ENCODE measurements at places on chromosomes 11 and 22.
A peak's percentile ranks its signal among the peaks of the same experiment; 100 is the strongest.

DNA sequence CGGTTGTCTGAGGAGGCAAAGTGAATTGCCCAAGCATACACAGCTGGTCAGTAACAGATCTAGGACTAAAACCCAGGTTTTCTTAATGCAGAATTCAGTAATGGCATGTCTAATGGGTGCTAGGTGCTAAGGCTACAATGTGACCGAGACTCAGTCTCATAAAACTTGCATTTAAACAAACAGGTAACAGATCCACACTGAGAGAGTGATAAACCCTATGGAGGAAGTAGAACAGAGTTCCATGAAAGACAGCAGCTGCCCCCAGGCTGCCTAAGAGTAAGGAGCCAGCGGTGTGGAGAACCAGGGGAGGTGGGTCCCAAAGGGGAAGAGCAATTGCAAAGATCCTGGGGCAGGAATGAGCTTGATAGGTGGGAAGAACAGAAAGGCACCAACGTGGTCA lies 27.3 kb downstream of the MMP13 start:
- no peak for DNase-seq

- DNase-seq, result no peak
Observed at GRCh38 chr22:19514831-19515565, 9.2 kb downstream of the CLDN5 start.

- DNase-seq, result no peak
Observed at GRCh38 chr11:27458182-27458581, 14.4 kb downstream of the LGR4 start.

DNA sequence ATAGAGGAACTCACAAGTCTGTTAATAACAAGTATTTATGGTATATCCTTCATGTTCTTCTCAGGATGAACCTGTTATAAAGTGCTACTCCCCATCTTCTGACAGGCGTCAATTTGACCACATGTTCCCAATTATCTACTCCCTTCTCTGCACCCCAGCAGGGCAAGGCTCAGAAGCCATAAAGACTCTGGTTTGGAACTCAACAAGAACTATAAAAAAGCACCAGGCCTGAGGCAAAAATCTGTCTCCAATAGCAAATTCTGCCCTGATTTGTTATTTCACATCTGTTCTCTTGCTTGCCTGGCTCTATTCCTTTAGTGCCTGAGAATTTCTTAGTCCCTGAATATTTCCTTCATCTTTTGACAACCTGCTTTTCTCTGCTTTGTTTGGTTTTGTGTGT lies 618.2 kb upstream of the KIRREL3 start:
- no peak for DNase-seq

GRCh38 chr11:16403448-16403803 lies 47.1 kb upstream of the SOX6 start:
- DNase-seq, result no peak

DNA sequence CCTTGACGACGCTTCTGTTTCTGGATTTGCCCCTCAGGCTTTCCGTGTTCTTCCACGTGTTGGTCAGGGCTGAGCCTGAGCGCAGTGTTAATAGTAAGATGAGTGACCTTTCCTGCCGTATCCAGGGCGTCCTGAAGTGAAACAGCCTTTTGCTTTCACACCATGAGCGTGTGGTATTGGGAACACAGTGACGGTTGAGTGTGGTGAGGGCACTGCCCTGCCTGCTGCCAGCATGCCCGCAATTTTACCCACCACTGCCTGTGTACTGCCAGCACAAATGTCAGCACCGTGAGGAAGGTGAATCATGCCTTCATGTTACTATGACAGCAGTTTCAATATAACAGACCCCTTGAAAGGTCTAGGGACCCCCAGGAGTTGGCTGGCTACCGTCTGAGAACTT lies 217.1 kb downstream of the TBC1D22A start:
- DNase-seq, result no peak

GRCh38 chr11:44189986-44190882 lies 94.8 kb downstream of the EXT2 start:
- no peak for DNase-seq

DNA sequence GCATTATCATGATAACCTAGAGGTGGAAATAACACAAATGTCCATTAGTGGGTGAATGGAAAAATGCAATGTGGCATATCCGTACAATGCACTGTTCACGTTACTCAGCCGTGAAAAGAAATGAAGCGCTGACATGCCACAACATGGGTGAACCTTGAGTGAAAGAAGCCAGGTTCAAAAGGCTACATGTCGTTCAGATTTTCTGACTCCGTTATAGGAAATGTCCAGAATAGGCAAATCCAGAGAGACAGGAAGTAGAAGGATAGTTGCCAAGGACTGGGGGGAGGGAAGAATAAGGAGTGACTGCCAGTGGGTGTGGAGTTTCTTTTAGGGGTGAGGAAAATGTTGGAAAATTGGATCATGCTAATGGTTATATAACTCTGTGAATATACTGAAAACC lies 133.8 kb downstream of the ATXN10 start:
- no peak for DNase-seq

- no peak for DNase-seq
Observed at GRCh38 chr11:112455791-112456190, 195.1 kb upstream of the PLET1 start.

GRCh38 chr11:35016916-35017315 lies 100.5 kb downstream of the PDHX start:
- DNase-seq, result no peak

GRCh38 chr11:121520243-121521144 lies 67.7 kb upstream of the SORL1-AS1 start:
- DNase-seq, result no peak

GRCh38 chr11:129012880-129013279 lies 70.2 kb upstream of the TP53AIP1 start:
- no peak for DNase-seq

GRCh38 chr11:120819003-120819402 lies 204.9 kb upstream of the TBCEL start:
- DNase-seq, result no peak

- no peak for DNase-seq
Observed at GRCh38 chr11:66251809-66252208, 16.6 kb upstream of the RAB1B start.

DNA sequence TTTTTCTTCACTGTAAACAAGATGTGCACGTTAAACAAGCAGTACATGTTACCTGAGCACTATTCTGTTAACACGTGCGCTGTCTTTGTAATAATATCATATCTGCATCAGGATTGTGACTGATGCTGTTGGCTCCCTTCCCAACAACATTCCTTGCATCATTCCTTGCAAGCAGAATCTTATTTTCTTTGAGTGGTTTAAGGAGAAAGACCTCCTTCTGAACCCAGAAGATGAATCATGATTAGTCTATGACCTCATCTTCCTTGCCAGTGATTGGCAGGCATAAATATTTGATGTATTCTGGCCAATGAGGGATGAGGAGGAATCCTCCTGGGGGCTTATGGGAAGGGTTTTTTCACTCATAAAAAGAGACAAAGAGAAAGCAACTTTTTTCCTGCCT lies 46.2 kb downstream of the C11orf71 start:
- no peak for DNase-seq

GRCh38 chr11:4211991-4212390 lies 117.4 kb downstream of the RRM1 start:
- peak; percentile 45 for DNase-seq

- DNase-seq, result no peak
Observed at GRCh38 chr22:49869086-49869830, 15.6 kb downstream of the ZBED4 start.

GRCh38 chr11:90661233-90661632 lies 438.4 kb upstream of the CHORDC1 start:
- DNase-seq, result no peak

DNA sequence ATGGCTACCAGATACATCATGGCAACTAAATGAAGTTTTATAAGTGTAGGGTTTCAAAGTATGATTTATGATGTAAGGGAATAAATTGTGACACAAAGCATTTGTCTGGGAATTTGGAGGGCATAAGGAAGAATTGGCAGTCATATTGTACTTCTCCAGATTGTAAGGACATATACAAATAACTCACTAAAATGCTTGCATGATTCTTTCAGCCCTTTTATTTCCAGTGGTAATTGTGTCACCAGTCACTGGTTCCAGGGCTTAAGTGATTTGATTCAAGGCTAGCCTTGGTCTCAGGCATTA lies 299.4 kb upstream of the ANO5 start:
- DNase-seq, result no peak

GRCh38 chr22:50498322-50498890 lies 9.1 kb downstream of the LMF2 start:
- DNase-seq, result peak; percentile 85

GRCh38 chr11:18563090-18563730 lies 25.3 kb downstream of the UEVLD start:
- no peak for DNase-seq

DNA sequence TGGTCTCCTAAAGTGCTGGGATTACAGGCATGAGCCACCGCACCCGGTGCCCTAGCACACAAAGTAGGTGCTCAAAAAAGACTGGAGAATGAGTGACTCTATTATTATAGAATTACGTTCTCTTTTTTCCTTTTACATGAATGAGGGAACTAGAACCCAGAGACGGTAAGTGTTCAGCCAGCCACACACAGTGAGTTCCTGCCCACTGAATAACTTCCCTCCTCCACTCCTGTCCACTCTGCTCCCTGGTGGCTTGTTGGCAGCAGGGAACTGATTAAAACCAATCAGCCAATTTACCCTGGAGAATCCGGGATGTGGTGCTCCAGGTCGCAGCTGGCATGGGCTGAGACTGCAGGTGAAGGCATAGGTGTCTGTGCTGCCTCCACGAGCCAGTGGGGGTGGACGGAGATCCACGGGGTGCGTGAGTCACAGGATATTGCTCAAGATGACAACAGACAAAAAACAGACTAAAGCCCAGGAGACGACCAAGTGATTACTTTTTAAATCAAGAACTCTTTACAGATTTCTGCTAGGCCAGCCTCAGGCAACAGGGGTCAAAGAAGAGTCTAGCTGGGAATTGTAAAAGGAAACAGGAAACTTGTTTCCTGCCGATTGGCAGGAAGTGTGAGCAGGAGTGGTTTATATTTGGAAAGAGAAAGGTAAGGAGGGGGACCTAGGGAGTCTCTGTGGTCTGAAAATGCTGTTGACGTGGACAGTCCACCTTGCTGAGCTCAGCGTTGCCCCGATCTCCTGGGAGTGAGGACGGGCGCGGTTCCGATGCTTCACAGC lies 95.2 kb upstream of the TP53I11 start:
- DNase-seq, result no peak

DNA sequence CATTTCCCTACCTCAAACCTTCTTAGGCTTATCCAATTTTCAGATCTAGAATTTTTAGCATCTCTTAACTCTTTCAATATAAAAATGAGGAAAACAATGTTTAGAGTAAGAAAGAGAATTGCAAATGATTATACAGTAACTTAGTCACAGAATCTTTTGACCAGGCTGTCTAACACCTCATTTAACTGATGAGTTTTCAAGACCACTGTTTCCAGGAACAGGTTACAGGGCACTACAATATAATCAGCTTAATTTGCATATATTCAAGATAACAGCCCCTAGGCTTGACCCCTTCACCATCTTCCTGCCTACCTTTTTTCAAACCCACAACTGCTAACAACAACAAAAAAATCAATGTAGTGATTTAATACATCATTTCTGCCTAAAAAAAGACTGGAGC lies 12.7 kb downstream of the NUMA1 start:
- DNase-seq, result no peak

DNA sequence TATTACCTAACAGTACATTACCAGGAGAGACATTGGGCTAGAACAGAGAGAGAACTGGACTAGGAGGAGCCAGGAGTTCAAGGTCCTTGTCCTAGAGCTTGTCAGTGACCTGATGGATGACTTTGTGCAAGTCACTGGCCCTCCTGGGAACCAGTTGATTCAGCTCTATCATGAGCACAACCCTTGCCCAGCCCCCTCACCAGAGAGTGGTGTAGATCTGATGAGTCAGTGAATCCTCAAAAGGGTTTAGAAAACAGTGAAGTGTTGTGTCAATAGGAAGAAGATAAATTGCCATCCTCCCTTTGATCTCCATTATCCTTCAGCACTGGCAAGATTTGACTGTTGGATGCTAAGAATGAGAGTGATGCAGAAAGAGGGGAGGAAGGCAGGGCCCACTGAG lies 24.3 kb downstream of the NEU3 start:
- no peak for DNase-seq

- DNase-seq, result no peak
Observed at GRCh38 chr11:128416976-128417375, 170.4 kb downstream of the ETS1 start.

- DNase-seq, result no peak
Observed at GRCh38 chr11:12076840-12077534, 33.4 kb upstream of the MICAL2 start.

GRCh38 chr11:57438345-57439285 lies 11.7 kb upstream of the SLC43A3 start:
- no peak for DNase-seq

- no peak for DNase-seq
Observed at GRCh38 chr22:46454504-46455269, 82.7 kb downstream of the CELSR1 start.

- DNase-seq, result no peak
Observed at GRCh38 chr11:134669796-134670195, 257.8 kb upstream of the B3GAT1 start.

GRCh38 chr11:87861030-87861429 lies 314.2 kb downstream of the RAB38 start:
- no peak for DNase-seq

DNA sequence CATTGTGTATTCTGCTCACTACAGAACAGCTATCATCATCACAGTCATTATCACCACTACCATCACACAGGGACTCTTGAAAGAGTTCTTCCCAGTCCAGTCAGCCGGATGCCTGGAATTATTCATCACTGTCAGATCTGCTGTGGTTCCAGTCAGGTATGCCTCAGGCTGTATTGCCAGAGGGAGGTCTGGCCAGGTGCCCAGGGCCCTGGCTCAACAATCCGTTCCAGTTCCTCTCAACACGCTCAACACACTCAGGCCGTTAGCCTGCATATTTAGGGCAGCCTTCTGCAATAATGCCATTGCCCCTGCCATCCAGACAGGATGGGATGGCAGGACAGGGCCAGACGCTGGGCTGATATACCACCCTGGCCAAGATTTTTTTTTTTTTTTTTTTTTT lies 28.6 kb upstream of the RASL10A start:
- no peak for DNase-seq

DNA sequence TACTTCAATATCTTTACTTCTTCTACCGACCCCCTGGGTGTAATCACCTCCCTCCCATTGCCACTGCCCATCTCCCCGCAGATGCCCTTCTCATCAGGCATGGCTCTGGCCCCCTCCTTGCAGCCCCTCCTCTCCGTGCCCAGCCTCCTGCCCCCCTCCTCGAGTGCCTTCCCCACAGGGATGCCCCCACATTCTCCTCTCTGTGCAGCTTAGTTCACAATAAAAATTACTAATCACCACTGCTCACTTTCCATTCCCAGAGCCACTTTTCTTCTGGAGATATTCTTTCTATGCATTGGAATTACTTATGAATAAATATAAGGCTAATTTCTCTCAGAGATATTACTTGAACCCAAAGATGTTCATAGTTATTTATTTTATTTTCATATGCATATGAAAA lies 22.1 kb downstream of the IFITM10 start:
- DNase-seq, result no peak
